ENCODE measurements at places on chromosomes 7 and 10. TPM values are rescaled to one million over a fixed set of nuclear protein-coding genes. Genes with fewer than 3 reads are reported as not detected.

PFKFB3 gene
- 7.0 TPM for polyA plus RNA-seq

ZNF804B gene
- not detected for polyA plus RNA-seq

CTNNA3 gene
- 1.0 TPM for polyA plus RNA-seq

FBXL13 gene
- polyA plus RNA-seq, result 0.15 TPM

FZD8 gene
- polyA plus RNA-seq, result not detected

GHRHR gene
- not detected for polyA plus RNA-seq

ZNF467 gene
- not detected for polyA plus RNA-seq

BEND7 gene
- not detected for polyA plus RNA-seq

Data from IgD-negative memory B cell (primary cell).